RCC 7860 (cell line): ENCODE measurements at places on chromosomes 2 and 18.

DNA sequence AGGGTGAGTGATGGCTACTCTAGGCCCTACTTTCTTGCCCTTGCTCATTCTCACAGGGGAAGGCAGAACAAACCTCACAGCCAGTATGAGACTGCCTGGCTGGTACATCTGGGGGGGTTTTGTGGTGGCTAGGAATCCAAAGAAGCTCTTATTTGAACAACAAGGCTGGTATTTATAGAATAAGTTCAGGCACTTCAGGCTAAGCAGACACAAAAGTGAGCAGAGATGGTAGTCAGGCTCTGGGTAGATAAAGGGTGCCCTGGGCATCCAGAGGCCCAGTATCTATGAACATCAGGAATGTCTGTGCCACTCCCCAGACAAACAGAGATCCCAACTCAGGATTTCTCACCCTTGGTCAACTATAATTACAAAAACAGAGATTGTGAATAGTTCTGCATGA is 57.2 kb upstream of the RTN4 start:
- DNase-seq = no peak

DNA sequence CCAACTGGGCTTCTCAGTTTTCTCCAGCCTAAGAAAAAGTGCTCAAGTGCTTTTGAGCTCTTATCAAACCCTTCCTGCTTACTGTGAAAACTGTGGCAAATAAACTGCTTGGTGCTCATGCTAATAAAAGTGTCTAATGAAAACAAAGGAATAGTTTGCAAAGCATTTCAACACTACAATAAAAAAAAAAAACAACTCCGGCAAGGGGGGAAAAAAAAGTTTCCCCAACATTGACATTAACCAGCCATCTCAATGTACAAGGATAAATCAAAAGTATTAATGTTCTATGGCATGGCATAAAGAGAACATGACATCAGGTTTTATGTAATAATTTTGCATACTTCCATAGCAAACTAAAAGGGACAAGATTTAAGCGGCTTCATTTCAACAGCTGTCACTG is 14.7 kb upstream of the STPG4 start:
- DNase-seq = no peak

GRCh38 chr18:965921-966758 is 61.5 kb downstream of the ADCYAP1 start:
- no peak for DNase-seq

DNA sequence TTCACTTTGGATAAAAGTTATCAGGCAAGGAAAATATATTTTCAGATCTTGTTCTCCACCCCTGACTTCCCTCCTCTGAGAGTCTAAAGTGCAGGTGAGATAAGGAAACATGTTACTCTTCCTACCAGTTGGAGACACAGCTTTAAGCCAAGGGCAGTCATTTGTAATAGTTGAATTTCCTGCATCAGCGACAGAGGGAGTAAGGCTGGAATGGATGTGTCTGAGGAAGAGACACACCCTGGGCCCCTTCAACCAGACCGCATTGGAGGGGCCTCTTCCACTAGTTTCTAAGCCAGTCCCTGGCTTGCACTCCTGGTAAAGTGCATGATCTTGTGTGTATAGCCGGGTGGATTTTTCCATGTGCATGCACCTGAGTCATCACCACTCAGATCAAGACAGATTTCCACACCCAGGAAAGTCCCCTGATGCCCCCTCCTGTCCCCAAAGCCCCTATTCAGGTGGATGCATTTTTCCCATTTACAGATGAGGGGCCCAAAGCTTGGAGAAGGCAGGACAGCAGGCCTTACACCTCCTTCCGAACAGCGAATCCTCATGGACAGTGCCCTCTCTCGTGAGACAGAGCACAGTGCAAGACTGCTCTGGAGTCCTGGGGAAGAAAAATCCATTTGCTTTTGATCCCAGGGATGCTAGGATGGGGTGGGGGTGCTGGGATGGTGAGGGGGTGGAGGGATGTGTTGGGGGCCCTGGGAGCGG is 66.7 kb upstream of the SH3RF3 start:
- DNase-seq = no peak

DNA sequence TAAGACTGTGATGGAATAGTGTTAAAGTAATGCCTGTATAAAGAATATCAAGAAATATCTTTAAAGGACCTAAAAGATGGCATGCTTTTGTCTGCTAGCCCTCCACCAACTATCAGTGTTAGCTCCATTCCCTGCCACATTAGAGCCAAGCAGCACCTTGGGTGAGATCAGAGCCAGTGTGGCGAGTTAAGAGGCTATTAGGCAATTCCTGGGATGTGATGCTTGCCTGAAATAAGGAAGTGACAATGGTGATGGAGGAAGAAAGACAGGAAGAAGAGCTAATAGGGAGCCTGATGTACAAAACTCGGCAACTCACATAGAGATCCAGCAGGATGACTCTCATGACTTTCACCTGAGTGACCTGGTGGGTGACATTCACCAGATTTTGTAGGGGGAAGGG is 143.5 kb downstream of the ZEB2 start:
- DNase-seq = no peak

DNA sequence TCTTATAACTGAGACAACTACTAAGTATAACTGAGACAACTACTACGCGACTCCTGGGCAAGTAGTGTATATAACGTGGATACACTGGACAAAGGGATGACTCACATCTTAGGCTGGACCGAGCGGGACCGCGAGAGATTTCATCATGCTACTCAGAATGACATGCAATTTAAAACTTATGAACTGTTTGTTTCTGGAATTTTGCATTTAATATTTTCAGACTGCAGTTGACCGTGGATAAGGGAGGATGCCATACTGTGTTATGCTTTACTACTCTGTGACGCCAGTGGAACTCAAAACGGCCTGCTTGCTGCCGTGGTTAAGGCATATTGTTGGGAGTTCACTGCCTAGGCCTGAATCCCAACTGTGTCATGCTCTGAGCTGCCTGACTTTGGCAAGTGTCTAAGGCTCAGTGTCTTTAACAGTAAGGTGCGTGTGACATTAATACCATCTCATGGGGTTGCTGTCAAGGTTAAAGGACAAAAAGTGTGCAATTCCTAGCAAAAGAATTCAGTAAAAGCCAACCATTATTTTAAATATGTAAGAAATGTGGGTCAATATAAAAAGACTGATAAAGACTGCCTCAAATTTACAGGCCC is 64.6 kb downstream of the BMP10 start:
- no peak for DNase-seq

DNA sequence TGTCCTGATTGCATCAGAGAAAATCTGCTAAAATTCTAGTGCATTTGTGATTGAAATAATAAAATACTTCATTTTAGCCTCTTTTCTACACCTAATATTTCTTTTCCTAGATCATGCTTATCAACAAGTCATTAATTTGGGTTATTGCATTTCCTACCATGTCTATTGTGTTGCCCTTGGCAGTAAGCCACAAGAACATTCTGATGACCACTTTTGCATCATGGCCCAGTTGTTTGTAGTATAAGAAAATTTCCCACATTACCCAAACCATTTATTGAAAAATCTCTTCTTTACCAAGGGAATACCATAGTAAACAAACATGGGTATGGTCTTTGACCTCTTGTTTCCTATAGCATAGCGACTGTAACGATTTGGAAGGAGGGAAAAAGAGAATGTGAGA is 76.3 kb downstream of the R3HDM1 start:
- no peak for DNase-seq

- DNase-seq = no peak
Observed at GRCh38 chr18:39840406-39840805, 2114.6 kb upstream of the PIK3C3 start.

DNA sequence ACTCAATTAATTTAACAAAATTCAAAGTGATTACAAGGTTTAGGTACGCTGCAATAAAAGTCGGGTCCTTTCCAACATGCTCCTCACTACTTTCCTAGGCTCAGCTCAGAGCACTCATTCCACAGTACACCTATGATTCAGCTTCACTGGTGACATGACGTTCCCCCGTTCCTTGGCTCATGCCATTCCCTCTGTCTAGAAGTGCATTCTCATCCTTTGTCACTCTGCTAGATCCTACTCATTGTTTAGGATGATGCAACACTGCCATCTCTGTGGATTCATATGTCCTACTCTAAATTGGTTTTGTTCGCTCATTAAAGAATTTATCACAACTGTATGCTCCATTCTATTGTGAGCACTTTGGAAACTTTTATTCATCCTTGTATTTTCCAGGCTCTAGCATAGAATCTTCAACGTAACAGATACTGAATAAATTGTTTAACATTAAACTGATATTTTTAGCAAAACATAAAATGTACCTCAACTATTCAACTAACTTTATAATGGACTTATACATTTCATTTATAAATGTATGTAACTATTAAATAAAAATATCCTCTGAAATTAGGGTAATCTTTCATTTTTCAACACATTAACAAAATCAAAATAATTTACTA is 78.6 kb downstream of the FAM228A start:
- no peak for DNase-seq

GRCh38 chr2:125925891-125926546 is 729.9 kb upstream of the GYPC start:
- DNase-seq = no peak

GRCh38 chr2:222039821-222040220 is 259.0 kb downstream of the PAX3 start:
- DNase-seq = no peak

DNA sequence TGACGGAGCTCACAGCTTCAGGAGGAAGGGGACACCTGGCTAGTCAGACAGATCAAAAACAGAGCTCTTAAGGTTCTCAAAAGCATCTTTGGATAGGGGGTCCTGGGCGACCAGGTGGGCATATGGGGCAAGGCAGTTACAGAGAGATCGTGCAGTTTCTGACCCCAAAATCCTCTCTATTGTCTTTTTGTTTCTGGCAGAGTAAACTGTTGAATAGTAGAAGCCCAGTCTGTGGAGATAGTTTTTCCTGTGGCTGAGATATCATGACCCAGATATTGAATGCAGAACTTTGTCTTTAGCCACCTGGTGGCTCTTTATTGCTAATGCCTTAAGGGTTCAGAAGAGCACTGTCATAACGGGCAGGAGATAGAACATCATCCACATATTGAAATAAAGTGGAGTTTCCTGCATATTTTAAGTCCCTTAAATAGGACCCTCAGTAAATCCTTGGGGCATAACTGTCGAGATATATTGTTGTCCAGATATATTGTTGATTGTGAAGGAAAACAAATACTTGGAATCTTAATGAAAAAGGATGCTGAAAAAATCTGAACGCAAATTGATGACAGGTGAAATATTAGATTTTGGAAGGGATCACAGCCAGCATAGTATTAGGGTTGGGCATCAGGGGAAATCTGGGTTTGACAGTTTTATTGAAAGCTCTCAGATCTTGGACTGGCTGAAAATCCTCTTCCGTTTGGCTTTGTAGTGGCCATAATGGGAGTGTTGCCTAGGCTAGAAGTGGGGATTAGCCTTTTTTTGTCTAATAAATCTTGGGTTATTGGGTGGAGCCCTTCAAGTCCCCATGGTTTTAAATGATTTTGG is 14.1 kb upstream of the ZDBF2 start:
- peak; percentile 29 for DNase-seq

- no peak for DNase-seq
Observed at GRCh38 chr2:217293607-217294006, 433.7 kb upstream of the TNP1 start.

- no peak for DNase-seq
Observed at GRCh38 chr2:8453904-8454302, 228.0 kb upstream of the ID2 start.

DNA sequence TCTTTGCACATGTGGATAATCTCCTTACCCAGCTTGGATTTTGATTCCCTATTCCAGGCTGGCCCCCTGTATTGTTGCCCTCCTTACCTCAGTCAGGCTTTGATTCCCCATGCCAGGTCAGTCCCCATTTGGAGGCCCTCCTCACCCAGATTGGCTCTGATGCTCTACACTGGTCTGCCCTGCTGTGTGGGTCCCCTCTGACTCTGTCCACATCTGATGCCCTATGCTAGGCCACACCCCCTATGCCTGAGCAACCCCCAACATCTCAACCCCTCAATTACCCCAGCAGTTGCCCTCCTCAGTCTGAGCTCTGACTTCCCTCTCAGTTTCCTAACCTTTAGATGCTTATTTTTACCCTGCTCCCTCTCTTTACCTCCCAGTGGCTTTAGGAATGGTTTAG is 89.4 kb downstream of the UBR3 start:
- DNase-seq = no peak

GRCh38 chr18:70372450-70373041 is 83.7 kb downstream of the SOCS6 start:
- DNase-seq = no peak

DNA sequence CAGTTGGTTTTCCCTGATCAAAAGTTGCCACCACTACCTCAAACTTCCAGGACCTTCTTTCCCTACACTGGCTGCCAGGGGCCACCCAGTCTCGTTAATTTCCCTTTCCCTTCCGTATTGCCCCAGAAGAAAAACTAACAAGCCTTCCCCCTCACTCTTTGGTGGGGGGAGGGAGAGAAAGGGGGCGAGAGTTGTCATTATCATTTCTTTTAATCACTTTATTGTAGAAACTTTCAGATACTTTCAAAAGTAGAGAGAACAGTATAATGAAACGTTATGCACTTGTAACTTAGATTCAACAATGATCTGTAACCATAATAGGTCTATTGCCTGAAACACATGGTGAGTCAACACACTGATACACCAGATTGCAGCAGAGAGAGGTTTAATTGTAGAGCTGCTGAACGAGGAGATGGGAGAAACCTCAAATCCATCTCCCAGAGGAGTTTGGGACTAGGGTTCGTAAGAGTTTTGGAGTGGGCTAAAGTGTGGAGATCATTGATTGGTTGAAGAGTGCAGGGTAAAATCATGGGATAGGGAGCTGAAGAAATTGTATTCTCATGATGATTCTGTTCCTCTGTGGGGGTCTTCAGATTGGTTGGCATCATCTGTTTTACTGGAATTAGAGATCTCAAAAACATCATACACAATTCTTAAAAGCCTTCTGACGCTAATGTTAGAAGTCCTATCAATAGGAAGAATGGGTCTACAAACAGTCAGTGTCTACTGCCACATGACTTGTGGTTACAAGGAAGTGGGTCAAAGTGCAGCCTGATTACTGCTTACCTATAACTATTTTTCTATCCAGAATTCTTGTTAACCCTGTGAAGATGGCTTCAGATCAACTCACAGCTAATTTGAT is 2.6 kb upstream of the RNF149 start:
- no peak for DNase-seq

DNA sequence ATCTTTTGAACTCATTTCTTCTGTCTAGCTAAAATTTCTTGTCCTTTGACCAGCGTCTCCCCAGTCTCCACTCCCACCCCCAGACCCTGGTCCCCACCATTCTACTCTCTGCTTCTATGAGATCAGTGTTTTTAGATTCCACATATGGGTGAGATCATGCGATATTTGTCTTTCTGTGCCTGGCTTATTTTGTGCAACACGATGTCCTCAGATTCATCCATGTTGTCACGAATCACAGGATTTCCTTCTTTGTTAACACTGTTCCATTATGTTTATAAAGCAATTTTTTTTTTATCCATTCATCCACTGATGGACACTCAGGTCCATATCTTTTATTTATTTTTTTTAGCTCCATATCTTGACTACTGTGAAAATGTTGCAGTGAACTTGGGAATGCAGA is 16.0 kb upstream of the ACYP2 start:
- DNase-seq = no peak
